ENCODE measurements at places on chromosomes 1 and 21. TPM values are rescaled to one million over a fixed set of nuclear protein-coding genes. Genes with fewer than 3 reads are reported as not detected.

FAM177B gene
- 0.51 TPM for total RNA-seq

ATP1A2 gene
- total RNA-seq = 69.0 TPM

GRCh38 chr1:34007760-34008159, 143.9 kb downstream of the HMGB4 start:
- DNase-seq = no peak

- DNase-seq = peak; percentile 26
Observed at GRCh38 chr1:155977690-155978324, 540 bp downstream of the ARHGEF2 start.

GRCh38 chr1:47823040-47823808, 174.0 kb downstream of the TRABD2B start:
- DNase-seq = no peak

KPRP gene
- total RNA-seq = not detected

DNA sequence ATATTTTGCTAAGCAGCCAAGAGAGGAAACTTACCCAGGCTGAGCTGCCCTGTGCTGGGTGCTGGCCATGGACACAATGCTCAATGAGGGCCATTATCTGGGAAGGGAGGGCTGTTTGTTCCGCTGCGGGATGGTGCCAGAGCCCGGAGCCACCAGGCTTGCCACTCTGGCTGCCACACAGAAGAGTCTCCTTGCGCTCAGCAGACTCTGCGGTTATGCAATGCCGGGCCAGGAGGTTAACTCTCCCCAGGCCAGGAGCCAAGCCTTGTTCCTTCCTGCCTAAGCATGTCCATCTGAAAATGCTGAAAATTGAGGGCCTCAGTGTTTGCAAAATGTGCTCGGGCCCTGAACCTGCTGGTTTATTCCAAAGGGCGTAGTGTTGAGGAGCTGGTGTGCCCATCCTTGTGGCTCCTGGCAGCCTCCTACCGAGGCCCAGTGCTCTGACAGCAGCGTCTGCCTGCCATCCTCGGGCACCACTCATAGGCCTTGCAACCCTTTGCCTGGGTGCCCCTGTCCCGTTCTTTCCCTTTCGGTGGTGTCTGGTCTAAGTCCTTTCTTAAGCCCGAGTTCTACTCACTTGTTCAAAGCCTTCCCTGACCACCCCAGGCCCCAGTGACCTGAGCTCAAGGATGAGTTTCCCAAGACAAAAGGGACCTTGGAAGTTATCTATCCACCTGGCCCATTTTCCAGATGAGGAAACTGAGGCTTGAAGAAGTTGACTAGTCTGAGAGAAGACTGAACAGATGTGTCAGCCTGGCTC, 133.8 kb upstream of the EDN2 start:
- DNase-seq = peak; percentile 92

DNA sequence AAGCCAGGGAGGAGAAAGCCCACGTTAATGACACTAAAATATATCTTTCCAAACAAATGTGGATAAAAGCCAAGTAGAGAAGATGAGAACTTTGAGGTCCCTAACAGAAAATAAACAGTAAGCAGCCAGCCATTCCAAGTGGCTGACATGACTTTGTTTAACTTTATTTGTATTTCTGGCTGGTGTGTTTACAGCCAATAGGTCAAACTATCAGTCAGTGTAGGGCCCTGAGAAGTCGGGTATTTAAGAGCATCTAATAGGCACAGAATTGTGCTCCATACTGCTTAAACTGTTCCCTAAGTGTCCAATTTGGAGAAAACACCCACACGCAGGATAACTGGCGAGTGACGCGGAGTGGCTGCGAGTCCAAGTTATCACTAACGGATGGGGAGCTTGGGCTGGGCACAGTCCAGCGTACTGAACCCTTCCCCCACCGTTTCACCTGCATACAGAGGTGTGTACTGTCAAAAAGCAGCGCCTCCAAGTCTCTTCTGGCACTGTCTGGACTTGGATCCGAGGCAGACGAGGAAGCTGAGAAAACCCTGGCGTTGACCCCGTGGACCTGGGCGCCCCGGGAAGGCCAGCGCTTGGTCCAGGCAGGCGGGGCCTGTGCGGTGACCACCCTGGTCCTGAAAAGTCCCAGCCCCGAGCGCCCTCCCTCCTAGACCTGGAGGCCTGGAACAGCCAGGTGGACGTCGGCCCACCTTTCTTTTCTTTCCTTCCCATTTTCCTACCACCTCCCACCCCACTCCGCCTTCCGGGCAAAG, 662 bp upstream of the LGALS8 start:
- DNase-seq = peak; percentile 58

GRCh38 chr1:190259424-190259823, 218.2 kb downstream of the BRINP3 start:
- DNase-seq = no peak
